ENCODE measurements at places on chromosomes 12 and 14.

- no peak for DNase-seq
These were observed 97.9 kb upstream of the DAAM1 start for GRCh38 chr14:59090572-59090971.

- no peak for DNase-seq
These were observed 38.9 kb upstream of the FUT8 start for GRCh38 chr14:65373671-65374039.

DNA sequence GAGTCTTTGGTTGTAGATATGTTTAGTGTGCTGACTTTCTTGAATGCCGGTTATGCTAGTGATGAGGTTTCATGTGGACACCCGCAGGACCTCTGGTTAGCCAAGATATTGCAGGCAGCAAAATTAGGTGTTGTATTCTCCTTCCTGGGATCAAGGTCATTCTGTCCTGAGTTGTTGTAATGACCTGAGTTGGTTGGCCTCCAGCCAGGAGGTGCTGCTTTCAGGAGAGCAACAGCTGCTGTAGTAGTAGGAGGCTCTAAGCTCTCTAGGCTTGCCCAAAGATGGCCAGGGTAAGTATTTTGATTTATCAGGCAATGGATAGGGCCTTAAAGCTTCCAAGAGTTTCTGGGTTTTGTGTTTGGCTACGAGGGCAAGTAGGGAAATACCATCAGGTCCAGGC is 56.0 kb upstream of the BDKRB2 start:
- DNase-seq: no peak

DNA sequence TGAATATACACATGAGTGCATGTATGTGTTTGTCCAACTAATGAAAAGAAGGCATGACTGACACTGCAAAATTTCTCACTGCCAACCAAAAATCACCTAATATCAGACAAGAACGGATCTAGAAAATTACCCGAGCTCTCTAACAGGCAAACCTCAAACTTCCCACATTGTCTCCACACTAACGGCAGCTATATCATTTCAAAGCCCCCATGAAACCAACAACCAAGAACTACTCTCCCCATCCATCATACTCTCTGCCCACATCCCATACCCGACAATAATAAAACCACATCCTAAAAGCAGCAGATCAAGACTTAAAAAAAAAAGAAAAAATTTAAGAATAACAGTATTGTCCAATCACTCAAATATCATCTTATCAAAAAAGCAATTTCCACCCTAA is 227.1 kb downstream of the CEP128 start:
- DNase-seq: no peak

- no peak for DNase-seq
These were observed 64.1 kb downstream of the PPM1A start for GRCh38 chr14:60313093-60313492.

DNA sequence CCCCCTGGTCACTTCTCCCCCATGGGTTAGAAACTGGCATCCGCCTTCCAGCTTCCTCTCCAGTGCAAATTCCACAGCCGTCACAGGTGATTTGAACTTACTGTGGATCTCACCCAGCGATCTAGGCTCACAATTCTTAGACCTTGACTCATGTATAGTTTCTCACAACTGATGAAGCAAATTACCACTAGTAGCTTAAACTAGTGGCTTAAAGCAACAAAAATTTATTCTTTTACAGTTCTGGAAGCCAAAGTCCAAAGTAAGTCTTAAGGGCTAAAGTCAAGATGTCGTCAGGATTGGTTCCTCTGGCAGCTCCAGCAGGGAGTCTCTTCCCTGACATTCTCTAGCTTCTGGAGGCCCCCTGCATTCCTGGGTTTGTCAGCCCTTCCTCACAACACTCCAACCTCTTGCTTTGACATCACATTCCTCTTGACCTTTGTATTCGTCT is 117.4 kb downstream of the KTN1 start:
- no peak for DNase-seq

- DNase-seq: no peak
These were observed at the start of gene LYZ for GRCh38 chr12:69348162-69348938. LYZ (plus strand) TSS chr12:69348381; CDS start chr12:69348409, 28 bp downstream.

- DNase-seq: no peak
These were observed 321.1 kb downstream of the EGLN3 start for GRCh38 chr14:33629792-33630191.

DNA sequence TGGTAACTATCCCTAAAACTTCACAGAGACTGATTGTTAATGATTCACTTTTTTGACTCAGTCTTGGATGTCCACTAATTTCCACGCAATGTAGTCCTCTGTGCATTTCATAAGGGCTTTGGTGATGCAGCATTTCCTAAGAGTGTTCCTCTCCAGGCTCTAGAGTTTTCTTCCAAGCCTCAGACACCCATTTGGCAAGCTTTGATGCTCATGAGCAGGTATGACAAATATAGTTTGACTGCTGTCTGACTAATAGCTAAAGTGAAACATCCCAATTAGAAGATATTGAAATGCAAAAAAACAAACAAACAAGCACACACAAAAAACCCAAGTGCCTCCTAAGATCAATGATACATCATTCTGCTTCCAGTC is 1.5 kb upstream of the VAMP1 start:
- DNase-seq: no peak

- DNase-seq: no peak
These were observed 183.8 kb downstream of the PAX9 start for GRCh38 chr14:36845356-36846012.

GRCh38 chr14:101173698-101174521 is 270.4 kb upstream of the RTL1 start:
- DNase-seq: no peak
